NCI-H1436 treated with DMSO at 0.1 percent for 48 hours (cell line): ENCODE measurements at places on chromosomes 11 and 22.
A peak's percentile ranks its signal among the peaks of the same experiment; 100 is the strongest.

DNA sequence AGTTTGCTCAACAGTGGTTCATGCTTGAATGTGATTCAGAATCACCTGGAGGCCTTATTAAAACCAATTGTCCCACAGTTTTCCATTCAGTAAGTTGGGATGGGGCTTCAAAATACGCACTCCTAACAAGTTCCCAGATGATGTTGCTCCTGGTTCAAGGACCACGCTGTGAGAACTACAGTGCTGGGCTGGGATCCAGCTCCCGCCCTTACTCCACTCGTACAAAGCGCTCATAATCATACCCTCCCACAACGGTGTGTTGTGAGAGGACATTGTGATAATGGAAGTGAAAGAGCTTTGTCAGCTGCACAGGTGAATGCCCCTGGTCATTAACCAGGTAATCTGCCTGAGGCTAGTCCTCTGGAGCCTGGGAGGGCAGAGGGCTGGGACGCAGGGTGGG is 1.3 kb upstream of the CD82 start:
- DNase-seq = peak; percentile 47

GRCh38 chr11:91998481-91998880 is 226.1 kb upstream of the FAT3 start:
- DNase-seq = no peak

DNA sequence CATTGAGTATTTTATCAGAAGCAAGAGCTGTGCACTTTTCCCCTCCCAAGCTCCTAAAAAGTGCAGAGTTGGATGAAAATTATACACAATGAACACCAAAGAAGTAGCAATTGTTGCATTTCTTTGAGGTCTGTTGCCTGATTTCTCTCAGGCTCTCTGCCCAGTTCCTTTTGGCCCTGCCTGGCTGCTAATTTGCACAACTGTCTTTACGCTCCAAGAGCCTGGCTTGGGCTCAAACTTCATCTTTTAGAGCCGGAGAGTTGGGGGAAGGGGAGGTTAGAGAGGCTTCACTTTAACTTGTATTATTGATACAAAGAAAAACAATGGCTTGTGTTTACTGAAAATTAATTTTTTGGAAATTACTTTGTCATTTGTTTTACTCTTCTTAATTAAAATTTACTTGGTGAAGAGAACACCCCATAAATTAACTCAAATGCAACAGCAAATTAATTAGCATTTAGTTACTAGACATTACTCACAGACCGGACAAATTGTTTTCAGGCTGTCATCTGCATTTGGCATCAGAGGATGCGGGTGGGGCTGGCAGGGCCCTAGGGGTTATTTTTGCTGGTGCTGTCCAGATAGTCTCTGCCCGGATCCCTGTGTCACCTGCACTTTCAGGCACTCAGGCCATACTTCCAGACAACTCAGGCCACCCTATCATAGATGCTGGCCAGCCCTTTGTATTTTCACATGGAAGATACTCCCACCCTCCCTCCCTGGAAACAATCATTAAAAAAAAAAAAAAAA is 407.3 kb downstream of the NXPE2 start:
- DNase-seq = no peak

DNA sequence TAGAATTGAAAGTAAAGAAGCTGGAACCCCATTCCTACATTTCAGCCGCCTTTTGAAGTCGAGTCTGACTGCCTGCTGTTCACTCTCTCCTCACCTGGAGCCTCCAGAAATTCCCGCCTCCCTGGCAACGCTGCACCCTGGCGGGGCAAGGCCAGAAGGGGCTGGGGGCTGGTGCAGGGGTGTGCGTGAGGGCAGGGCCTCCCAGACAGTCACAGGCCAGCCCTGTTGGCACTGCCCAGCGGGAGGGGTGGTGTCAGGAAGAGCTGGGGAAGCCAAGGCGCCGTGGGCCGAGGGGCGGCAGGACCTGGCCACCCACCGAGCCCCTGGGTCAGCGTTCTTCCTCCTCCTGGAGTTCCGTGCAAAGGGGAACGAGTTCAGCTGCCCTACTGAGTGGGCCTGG is 123.2 kb downstream of the KCNQ1OT1 start:
- no peak for DNase-seq

DNA sequence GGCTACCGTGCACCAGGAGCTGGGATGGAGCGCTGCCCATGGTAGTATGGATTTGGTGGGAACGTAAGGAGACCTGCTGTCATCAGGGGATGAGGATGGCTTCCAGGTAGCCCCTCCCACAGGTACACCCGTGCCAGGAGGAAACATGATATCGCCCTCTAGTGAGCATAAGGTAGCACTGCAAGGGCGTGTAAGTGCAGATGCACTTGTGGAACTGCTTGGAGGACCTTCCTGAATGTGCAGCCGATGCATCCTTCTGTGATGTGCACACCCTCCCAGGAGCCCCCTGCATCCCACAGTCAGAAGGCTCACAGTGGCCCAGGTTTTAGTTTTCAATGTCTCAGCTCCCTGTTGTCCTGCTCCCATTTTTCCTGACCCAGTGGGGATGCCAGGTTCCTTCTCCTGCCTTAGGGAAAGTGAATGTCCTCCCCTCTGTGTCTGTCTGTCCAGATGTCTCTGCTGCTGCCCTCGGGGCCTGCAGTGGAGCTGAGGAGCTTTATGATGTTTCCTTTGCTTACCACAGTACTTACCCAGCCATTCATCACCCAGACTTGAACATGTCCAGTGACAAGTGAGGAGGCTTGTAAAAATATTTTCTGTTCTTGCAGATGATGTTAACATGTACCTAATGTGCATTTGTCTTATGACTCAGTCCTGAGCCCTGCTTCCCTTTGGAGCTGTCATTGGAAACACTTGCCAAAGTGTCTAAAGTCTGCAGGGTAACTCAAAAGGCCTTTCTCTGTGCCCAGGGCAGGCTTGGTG is 49.2 kb downstream of the DBX1 start:
- DNase-seq = peak; percentile 14

- no peak for DNase-seq
Observed at GRCh38 chr11:60785806-60786361, 751 bp downstream of the MS4A10 start.

DNA sequence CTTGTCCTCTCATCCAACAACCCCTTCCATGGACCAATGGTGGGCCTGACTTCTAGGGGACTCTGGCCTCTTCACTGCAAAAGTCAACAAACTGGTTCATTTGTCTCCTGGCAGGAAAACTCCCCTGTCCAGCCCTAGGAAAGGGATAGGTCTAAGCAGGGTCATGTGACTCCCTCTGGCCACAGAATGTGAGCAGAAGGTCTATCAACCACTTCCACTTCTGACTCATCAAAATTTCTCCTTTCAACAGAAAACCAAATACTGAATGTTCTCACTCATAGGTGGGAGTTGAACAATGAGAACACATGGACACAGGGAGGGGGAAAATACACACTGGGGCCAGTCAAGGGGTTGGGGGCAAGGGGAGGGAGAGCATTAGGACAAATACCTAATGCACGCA is 1.3 kb upstream of the ISX start:
- DNase-seq = no peak

GRCh38 chr11:41313226-41313625 is 146.2 kb downstream of the LRRC4C start:
- no peak for DNase-seq

GRCh38 chr11:114211444-114212121 is 84.6 kb upstream of the NNMT start:
- no peak for DNase-seq

DNA sequence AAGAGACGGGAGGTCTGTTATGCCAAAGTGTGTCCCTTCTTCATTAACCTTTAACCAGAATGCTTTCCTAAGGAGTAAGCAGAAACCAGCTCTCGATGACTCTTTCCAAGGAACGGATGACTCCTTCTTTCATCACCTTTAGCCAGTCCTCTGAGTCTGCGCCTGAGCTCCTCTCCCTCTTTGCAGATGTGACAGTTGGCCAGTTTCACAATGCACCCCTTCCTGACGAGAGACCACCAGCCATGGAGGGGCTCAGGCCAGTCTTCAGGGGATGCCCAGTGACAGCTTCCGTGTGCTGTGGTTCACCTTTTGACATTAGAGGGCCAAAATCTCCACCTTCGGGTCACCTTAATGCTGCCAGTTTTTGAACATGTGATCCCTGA is 826.1 kb downstream of the TBC1D22A start:
- no peak for DNase-seq

- DNase-seq = no peak
Observed at GRCh38 chr22:50058061-50058905, at the start of gene TTLL8. TTLL8 (minus strand) TSS chr22:50058298.

- DNase-seq = no peak
Observed at GRCh38 chr11:83222499-83222898, 29.0 kb downstream of the ANKRD42 start.

GRCh38 chr22:27504360-27505253 is 296.9 kb downstream of the MN1 start:
- no peak for DNase-seq

- DNase-seq = no peak
Observed at GRCh38 chr11:15944460-15944859, 411.9 kb downstream of the SOX6 start.

- no peak for DNase-seq
Observed at GRCh38 chr11:76666830-76667229, 3.7 kb downstream of the LRRC32 start.

- DNase-seq = no peak
Observed at GRCh38 chr22:20750461-20751184, 23.3 kb upstream of the SERPIND1 start.

DNA sequence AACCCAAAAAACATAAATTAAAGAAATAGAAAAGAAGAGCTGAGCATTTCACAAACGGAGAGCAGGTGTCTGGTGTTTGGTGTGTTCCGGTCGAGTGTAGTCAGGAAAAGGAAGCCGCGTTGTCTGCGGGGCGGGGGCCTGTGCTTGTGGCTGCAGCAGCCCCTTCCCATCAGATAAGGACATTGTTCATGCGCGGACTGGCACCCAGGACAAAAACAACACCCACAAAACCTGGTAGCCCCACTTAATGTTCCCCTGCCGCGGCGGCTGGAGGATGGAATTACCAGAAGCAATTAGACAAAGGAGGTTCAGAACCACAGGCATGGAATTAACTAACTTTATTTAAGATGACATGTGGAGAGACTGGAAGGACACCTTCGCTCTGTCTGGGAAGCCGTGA is 29.9 kb downstream of the KRTAP5-5 start:
- DNase-seq = no peak

GRCh38 chr22:49590381-49590780 is 237.3 kb downstream of the BRD1 start:
- no peak for DNase-seq

- DNase-seq = peak; percentile 7
Observed at GRCh38 chr11:114280696-114281095, 15.5 kb upstream of the NNMT start.

DNA sequence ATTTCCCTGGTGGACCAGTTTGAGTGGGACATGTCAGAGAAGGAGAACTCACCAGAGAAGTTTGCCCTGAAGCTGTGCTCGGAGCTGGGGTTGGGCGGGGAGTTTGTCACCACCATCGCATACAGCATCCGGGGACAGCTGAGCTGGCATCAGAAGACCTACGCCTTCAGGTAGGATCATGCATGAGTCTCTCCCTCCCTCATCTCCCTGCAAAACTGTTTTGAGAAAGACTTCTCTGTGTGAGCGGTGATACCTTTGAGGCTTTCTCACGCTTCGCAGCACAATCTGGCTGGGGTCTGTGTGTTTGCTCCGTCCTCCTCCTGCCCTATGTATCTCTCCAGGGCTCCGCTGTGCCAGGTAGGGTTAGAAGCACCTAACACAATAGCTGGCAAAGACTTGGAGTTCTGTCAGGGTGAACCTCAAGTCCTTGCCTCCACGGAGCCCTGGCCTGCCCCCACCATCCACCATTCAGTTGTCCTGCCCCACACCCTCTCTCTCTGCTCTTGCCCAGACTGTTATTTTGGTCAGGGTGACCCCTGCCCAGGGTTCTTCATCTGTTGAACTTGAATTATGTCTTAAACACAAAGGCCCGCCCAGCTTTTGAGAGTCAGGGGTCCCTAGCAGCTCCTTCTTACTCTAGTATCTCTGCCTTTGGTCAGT is 13.4 kb downstream of the DERL3 start:
- DNase-seq = no peak

- no peak for DNase-seq
Observed at GRCh38 chr22:39908737-39909136, 7.9 kb downstream of the GRAP2 start.

DNA sequence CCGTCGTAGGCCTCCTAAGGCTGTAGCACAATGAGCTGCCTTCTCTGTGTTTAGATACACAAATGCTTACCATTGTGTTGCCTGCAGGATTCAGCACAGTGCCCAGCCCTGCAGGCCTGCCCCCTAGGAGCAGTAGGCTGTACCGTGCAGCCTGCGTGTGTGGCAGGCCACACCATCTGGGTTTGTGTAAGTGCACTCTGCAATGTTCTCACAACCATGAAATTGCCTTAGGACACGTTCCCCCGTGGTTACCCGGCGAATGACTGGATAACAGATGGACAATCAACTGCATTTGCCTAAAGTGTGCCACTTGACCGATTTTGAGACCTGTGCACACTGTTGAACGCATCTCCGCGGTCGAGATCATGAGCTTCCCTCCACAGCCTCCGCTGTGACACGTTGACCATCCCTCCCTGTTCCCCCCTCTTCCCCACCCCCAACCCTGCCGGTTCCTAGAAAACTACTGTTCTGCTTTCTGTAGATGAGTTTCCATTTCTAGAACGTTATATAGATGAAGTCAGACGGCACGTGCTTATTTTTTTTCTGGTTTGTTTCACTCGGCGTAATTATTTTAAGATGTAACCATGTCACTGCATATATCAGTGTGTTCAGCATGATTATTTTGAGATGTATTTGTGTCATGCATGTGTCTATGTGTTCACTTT is 22.2 kb upstream of the CTSD start:
- no peak for DNase-seq

GRCh38 chr11:10396771-10397170 is 58.3 kb upstream of the AMPD3 start:
- DNase-seq = no peak

DNA sequence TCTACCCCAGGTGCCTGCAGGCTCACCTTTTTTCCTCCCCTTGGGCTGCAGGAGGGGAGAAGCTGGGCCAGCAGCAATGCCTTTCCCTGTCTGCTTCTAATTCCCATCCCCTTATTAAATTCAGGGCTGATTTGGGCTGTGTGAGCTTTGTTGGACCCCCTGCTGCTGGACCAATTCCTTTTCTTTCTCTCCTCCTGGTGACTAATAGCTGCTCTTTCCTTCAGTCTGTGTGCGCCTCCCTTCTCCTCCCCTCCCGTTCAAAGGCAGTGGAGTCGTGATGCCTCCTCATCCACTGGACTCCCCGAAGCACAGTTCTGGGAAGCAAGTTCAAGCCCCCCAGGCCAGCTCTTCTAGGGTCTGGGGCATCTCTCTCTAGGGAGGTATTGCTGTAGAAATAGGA is 567.9 kb upstream of the CADM1 start:
- DNase-seq = no peak

- DNase-seq = no peak
Observed at GRCh38 chr22:25630447-25630846, 66.0 kb downstream of the GRK3 start.
